ENCODE measurements at places on chromosomes 11 and 22.

DNA sequence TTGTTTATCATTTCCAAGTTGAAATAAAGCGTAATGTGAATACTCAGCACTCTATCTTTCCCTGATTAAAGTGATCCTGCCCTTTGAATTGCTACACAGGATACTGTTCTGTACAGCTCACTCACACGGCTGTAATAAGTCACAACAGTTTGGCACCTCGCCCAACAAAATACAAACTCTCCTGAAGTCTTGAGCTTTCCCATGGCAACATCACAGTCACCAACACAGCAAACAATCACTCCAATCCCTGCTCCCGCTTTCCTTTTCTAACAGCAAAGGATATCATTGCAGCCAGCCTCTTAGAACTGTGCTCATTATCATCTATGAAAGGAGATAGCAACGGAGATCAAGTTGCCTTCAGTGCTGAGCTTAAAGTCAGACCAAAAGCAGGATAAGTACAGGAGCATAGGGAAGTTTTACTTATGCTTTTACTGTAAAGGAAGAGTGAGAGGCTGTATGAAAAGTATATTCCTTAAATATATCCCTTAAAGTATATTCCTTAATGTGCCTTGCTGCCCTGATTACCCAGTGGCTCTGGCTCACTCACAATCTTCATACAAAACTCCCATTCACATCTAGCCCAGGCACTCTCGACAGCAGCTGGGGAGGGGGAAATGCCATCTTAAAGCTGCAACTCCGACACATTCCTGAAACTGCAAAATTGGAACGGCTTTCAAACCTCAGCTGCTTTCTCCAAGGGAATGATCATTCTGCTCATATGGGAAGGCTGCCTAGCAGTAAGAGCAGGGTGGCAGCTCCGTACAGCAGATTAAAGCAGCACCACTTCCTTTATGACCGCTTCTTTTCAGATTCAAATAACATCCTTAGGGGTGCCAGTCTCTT is 35.8 kb downstream of the MAML2 start:
- H3K27ac ChIP-seq: no peak overlapping the region
- H3K36me3 ChIP-seq: no peaks in the 10 kb centered on the region
- peaks cover 16% of the 10 kb centered on the region for H3K4me1 ChIP-seq
- H3K4me3 ChIP-seq: peak overlapping the region; percentile 13

DNA sequence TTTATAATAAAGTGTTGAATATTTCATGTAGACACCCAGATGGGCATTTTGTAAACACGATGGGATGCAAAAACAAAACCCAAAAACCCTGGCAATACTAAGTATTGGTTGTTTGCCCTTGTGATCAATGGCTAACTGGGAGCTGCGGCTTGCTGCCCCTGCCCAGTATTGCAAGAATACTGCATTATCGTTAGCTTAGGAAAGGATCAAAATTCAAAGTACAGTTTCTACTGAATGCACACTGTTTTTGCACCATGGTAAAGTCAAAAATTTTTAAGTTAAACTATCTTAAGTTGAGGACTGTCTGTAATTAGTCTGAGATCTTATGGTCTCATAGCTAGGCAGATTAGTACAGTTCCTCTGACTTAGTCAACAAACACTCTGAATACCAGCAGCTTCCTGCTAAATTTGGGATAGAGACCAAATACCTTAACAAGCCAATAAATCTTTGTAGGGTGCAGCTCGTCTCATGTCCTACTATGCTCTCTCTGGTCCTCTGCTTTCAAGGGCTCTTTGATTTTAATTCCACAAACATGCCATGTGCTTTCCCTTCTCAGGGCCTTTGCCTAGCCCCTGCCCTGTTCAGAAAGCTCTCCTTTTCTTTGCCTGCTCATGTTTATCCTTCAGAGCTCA is 4.0 kb downstream of the CCDC90B start:
- H3K36me3 ChIP-seq: peaks cover 16% of the 10 kb centered on the region
- DNase-seq: no peak
- H3K4me1 ChIP-seq: peaks cover 8% of the 10 kb centered on the region
- H3K27ac ChIP-seq: no peak overlapping the region
- no peaks in the 10 kb centered on the region for H3K27me3 ChIP-seq

GRCh38 chr11:34585304-34585734 is 35.6 kb upstream of the EHF start:
- peak overlapping the region; percentile 23 for H3K27ac ChIP-seq
- peaks cover 25% of the 10 kb centered on the region for H3K4me1 ChIP-seq
- no peak overlapping the region for H3K4me3 ChIP-seq

DNA sequence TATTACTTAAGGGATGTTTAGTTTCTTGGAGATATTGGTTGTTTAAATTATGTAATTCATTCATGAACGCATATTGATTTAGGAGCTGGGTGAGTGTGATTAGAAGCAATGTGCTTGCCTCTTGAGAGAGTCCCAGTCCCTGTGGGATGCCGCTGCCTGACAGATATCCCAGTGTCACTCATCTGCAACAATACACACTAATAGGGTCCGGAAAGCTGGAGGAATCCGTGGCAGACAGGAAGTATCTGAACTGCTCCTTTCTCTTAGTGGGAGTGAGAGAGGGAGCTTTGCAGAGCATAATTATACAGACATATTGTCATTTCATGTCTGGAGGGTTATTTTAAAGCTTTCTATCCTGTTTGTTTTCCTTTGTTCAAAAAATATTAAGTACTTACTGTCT is 17.4 kb downstream of the AMOTL1 start:
- peaks cover 3% of the 10 kb centered on the region for H3K4me1 ChIP-seq
- no peak overlapping the region for H3K4me3 ChIP-seq
- no peaks in the 10 kb centered on the region for H3K36me3 ChIP-seq
- H3K27ac ChIP-seq: no peak overlapping the region
- H3K27me3 ChIP-seq: no peaks in the 10 kb centered on the region

- peaks cover 21% of the 10 kb centered on the region for H3K27me3 ChIP-seq
- peaks cover 34% of the 10 kb centered on the region for H3K4me1 ChIP-seq
- no peak overlapping the region for H3K27ac ChIP-seq
- H3K4me3 ChIP-seq: no peak overlapping the region
These were observed 4.4 kb downstream of the ARRB1 start for GRCh38 chr11:75346912-75347647.

DNA sequence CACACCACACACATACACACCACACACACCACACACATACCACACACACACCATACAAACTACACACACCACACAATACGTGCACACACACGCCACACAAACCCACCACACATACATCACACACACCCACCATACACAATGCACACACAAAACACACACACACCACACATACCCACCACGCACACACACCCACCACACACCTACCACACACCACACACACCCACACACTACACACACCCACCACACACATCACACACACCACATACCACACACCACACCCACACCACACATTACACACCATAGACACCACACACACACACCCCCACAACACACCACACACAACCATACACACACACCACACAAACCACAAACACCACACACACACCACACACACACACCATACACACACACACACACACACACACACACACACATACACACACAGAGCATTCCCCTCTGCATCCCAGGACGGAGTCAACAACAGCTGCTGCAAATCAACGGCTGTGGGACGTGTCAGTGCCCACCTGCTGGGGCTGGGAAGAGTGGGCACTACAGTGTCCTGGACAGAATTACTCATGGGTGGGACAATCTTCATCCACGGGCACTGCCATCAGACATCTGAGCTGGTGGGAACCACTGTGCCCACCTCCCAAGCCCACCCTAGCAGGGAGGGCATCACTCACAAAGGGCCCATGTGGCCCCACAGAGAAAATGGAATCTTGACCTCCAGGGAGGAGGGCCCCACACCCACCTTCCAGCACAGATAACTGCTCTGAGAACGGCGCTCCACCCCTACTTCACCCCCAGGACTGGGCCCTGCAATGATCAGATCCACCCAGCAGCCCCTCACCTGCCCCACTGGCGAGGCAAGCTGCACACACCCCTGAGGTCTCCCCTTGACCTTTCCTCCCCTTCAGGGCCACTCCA is 8.4 kb downstream of the TP53I11 start:
- no peak overlapping the region for H3K27ac ChIP-seq
- peaks cover 45% of the 10 kb centered on the region for H3K4me1 ChIP-seq
- no peak for DNase-seq
- H3K4me3 ChIP-seq: no peak overlapping the region
- no peaks in the 10 kb centered on the region for H3K27me3 ChIP-seq
- H3K36me3 ChIP-seq: no peaks in the 10 kb centered on the region

All from neural progenitor cell (in vitro differentiated cells).